ENCODE measurements at places on chromosomes 2 and 18.

GRCh38 chr2:61470965-61471904, at the start of gene USP34:
USP34 (minus strand) TSS chr2:61471087; CDS start chr2:61470692, 395 bp downstream.
- peak; percentile 92 for DNase-seq

DNA sequence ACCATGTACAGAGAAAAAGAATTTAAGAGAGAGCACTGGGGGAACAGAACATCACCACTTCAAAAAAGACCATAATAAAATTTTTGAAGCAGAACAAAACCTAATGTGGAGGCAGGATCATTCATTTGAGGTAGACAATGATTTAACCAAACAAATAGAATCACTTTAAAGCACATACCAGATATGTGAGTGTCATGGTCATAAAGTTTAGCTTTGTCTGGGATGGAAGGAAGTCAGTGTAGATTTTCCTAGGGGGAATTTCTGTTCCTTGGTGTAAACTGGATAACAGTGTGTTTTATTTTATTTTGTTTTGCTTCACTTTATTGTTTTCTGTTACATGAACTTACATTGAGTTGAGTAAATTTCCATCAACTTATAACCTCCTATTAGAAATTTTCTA, 120.8 kb downstream of the CRIM1 start:
- no peak for DNase-seq

DNA sequence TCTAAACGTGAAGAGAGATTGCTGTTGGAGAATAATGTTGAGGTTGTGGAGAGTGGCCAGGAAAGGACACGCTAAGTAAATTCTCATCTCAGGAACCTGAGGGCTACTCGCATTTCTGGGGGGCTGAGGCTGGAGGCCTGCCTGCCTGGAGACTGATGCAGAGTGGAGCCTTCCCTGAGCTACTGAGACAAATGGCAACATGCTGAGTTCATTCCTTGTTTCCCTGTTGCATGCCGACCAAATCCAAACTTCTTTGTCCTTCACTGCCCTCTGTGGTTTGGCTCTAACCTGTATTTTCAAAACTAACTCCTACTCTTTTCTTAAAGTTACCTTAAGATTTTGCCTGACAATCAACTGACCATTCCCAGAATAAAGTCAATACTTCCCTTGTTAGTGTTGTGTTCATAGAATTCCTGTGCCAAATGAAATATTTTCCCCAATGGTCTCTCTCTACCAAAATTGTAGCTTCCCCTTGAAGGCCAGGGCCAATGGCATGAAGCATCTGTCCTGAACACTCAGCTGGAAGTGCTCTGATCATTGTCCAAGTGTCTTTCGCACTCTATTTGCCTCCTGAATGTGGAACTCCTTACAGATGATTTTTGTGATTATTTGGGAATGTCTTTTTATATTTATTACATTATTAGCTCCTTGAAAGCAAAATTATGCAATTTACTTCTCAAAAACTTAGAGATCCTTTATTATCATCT, 1085.6 kb downstream of the SOCS6 start:
- no peak for DNase-seq

- no peak for DNase-seq
Observed at GRCh38 chr2:60954139-60954538, 63.4 kb upstream of the PEX13 start.
